ENCODE measurements at places on chromosomes 4 and X. TPM values are rescaled to one million over a fixed set of nuclear protein-coding genes. Genes with fewer than 3 reads are reported as not detected.

GRCh38 chrX:37926700-37927099 lies 79.3 kb upstream of the DYNLT3 start:
- no peak for DNase-seq

DNA sequence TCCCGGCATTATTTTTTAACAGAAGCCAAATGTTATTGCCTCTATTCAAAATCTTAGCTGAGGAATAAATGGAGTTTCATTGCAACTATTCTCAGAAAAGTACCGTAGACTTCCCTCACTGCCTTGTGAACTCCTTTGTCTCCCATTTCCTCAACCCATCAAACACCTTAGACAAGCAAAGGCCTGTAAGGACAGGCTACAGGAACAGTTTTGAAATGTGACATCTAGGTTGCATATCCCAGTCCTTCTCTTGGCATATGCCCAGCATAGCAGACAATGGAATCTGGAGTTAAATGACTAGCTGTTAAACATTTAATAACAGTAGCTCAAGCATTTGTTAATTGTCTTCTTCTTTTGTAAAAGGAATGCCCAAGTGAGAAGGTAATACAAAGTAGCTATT lies 1371.7 kb downstream of the STIM2 start:
- DNase-seq = no peak

DNA sequence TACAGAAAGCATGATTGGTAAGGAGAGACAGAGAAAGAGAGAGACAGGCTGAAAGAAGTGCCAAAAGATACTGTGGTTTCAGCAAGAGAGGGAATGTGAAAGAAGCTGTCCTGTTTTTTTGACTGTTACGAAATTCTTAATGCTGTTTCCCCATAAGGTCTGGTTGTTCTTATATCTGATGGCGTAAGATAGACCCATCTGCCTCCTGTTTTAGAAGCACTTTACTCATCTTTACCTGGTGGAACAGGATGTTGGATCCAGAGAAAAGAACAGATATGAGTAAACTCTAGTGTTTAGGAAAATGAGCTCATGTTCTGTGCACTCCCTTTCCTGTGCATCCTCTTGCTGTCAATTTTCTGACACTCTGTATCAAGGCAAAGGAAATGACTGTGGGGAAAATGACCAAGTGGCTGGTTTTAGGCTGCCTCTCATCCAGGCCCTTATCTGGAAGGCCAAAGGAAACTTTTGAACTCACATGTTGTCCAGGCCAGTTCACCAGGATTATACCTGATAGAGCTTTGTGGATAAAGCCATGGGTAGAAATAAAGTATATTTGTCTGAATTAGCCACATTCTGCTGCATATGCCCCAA lies 311.7 kb upstream of the HTR2C start:
- DNase-seq = no peak

DNA sequence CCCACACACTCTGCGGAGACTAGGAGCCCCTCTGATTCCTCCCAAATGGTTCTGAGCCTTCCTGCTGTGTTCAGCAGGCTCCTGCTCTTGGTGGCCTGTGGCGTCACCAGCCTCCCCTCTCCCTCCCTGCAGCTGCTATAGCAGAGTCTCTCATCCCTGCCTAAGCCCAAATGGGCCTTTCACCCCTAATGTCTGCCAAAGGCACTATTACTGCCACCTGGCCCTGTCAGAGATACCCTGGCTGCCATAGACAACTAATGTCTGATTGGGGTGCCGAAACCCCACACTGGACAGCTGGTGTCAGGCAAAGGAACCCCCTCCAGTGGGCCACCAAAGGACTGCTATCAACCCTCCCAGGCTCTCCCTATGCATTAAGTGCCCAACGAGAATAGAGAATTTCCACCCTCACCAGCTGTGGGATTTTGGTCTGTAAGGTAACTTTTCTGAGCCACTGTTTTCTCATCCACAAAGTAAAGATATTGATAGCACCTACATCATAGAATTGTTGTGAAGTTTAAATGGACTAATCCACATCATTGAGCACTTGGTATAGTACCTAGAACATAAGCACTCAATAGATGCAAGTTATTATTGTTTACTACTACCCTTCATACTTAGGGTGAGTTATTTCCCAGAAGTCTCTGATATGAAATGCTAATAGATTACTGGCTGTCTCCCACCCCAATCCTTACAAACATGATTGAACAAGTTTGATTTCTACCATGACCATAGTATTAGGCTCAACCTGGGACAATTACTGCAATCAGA lies 421.3 kb downstream of the MID1IP1 start:
- DNase-seq = no peak

DNA sequence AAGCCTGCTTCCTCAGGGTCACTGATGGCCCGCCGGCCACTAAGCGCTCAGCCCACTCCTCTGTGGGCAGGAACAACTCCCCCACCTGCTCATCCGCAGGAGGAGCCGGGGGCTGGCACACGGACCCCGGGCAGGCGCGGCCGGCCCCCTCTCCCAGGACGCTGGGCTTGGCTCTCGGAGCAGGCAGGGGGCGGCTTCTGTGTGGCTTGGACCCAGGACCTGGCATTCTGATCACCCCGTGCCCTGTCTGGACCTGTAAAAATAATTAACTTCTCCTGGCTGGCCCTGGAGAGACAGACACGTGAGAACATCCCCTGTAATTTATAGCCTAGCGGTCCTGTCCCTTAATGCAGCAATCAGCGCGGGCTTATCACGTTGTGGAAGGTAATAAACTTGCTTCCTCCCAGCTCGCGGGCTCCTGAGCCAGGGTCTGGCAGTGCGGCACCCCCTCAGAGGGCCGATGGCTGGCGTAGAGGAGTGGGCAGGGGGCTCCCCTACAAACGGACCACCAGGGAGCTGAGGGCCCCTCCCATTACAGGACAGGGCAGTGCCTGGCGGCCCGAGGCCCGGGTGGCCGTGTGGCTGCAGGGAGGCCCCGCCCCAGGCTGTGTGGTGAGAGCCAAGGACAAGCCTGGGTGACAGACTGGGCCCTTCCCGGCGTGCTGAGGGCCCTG lies 84.5 kb upstream of the NKX1-1 start:
- no peak for DNase-seq

DNA sequence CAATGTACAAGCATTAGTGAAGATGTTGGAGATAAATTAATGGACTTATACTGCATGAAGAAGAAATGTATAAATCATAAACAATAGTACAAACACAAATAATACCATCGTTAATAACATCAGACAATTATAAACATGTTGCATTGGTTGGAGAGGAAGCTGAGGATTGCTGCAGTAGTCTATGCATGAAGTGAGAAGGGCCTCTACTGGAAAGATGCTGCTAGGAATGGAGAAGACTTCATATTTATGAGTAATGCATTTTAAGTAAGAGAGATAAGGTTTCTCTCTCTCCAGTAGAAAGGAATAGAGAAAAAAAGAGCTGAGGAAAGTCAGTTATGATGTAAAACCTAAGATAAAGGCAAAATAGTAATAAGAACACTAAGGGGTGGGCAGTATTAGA lies 247.8 kb downstream of the GRID2 start:
- no peak for DNase-seq

GRCh38 chrX:129576539-129576938 lies 36.5 kb downstream of the OCRL start:
- no peak for DNase-seq

DNA sequence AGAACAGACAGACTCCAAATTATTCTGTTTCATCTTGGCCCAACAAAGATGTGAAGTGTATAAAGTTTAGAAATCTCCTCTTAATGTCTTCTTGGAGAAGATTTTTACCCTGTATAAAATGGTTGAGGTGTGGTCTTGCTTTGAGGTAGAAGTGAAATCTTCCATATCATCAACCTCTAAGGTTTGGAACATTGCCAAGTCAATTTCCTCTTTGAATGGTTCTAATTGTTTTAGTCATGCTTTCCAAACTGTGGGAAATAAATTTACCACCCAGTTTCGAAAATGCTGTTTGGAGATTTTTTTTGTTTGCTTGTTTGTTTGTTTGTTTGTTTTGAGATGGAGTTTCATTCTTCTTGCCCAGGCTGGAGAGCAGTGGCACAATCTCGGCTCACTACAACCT lies 174.1 kb upstream of the ADAMTS3 start:
- DNase-seq = no peak

- no peak for DNase-seq
Measured at GRCh38 chrX:149570668-149571067, 16.6 kb downstream of the MAGEA9B start.

DNA sequence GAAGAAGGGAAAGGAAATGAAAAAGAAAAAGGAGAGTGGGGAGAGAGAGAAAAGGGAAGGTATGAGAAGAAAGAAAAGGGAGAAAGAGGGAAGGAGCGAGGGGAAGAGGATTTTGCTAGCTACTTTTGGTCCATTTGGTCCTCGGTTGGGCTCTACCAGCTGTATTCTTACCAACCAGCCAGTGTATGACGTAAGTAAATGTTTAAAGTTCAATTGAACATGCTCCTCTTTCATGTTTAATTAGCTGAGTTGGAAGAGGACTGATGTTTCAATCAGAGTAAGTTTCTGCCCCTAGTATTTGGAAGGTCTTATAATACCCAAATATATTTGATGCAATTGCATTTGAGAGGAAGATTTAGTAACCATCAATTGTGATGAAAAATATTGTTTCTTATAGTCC lies 424.0 kb upstream of the CXorf51B start:
- no peak for DNase-seq

- DNase-seq = no peak
Measured at GRCh38 chr4:40409835-40410234, 74.7 kb downstream of the CHRNA9 start.

GRCh38 chr4:183912585-183912984 lies 7.5 kb downstream of the STOX2 start:
- DNase-seq = no peak

DNA sequence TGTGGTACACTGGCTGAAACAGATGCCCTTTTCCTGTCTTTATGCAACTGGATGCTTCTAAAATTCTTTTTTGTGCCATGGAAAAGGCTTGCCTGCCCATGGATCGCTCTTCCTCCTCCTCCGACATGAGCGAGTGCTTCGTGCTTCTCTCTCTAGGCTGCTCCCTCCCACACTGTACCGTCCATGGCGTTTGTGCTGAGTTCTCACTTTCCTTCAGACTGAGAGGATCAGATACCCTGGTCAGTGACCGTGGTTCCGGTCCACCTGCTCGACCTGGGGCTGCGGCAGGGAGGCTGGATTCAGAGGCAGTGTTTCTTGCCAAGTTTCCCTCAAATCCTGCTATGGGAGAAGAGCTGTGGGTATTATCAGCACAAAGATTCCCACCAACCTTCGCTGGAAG lies 10.2 kb upstream of the CLDN24 start:
- peak; percentile 33 for DNase-seq

- DNase-seq = no peak
Measured at GRCh38 chr4:145921231-145921630, 17.4 kb downstream of the ZNF827 start.

DNA sequence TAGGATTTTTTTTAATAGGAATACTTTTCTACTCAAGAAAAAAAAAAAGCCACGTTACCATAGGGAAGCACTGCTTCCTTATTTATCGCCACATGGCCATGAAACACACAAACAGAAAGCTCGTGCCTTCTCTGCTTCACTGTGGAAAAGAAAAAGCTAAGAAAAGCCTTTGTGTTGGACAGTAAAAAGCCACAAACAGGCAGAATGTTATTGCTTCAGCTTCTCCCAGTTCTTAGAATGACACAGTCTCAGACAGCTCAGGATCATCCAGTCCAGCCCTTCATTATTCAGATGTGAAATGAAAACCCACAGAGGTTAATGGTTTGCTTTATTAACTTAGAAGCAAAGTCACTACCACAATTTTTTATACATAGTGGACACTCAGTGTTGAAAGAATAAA lies 181.6 kb upstream of the NOCT start:
- DNase-seq = no peak

DNA sequence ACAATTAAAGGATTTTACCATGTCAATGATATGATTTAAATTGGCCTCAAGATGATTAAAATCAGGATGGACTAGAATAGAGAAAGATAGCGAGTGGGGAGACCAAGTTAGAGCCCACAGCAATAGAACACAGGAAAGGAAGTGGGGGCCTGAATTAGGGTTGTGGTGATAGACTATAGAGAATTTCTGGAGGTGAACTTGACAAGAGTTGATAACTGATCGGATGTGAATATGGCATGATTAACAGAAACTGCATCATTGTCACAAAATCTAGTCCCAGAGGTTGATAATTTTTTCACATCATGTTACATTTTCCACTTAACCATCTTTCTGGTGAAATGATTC lies 26.3 kb upstream of the TRPC3 start:
- no peak for DNase-seq

DNA sequence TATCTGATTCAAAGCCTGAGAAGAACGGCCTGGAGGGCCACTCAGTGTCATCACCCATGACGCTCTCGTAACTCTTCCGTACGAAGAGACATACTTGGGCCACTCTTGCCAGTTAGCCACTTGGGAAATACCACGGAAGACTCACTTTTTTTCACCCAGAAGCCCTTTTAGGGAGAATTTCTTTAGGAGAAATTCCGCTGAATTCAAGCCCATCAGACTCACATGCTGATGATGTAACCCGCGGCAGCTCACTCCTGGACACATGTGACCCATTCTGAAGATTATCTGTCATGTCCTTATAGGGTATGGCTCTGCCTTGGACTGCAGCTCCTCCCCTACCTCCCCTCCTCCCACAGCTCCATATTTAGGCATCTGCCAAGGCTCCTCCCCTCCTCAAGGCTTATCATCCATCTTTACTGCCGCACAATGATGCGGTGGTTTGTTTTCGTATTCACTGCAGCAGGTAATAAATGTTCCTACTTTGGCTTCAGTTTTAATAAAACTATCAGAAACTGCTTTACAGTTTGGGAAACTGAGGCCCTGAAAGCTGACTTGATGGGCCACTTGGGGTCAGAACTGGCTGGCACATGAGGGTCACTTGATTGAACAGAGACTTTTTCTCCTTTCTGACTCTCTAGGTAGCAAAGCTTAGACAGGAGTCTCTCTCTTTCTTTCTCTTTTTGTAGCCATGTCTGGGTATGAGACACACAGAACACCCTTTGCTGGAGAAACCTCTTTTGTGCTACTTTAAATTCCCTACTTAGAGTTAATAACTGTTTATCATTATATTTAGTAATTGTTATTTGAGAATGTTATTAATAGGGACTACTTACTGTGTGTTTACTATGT lies 42.1 kb downstream of the RHOH start:
- no peak for DNase-seq

GRCh38 chrX:97504431-97504830 lies 620.7 kb downstream of the RPA4 start:
- no peak for DNase-seq

The DMP1 gene
- polyA plus RNA-seq = not detected

The RADX gene
- 1.1 TPM for polyA plus RNA-seq

The KCNE5 gene
- polyA plus RNA-seq = 2.8 TPM

The LDB2 gene
- polyA plus RNA-seq = 249 TPM

The F8 gene
- 15.6 TPM for polyA plus RNA-seq

The MAP3K15 gene
- 4.7 TPM for polyA plus RNA-seq

The PPP1R2C gene
- polyA plus RNA-seq = not detected

The DDX60 gene
- 12.5 TPM for polyA plus RNA-seq

The XPNPEP2 gene
- 50.5 TPM for polyA plus RNA-seq

The SEL1L3 gene
- 20.5 TPM for polyA plus RNA-seq

The NWD2 gene
- 0.11 TPM for polyA plus RNA-seq

The GALNTL6 gene
- 0.84 TPM for polyA plus RNA-seq

The SMARCA1 gene
- 142 TPM for polyA plus RNA-seq

The GAGE13 gene
- polyA plus RNA-seq = not detected

The APBB2 gene
- polyA plus RNA-seq = 101 TPM
